ENCODE measurements at places on chromosomes 11 and 22.

- DNase-seq = no peak
Observed at GRCh38 chr11:35142481-35143075, 3.6 kb downstream of the CD44 start.

- no peak for DNase-seq
Observed at GRCh38 chr22:36398601-36399471, 11.1 kb upstream of the MYH9 start.

GRCh38 chr11:46105926-46106325 is 15.3 kb downstream of the PHF21A start:
- no peak for DNase-seq

DNA sequence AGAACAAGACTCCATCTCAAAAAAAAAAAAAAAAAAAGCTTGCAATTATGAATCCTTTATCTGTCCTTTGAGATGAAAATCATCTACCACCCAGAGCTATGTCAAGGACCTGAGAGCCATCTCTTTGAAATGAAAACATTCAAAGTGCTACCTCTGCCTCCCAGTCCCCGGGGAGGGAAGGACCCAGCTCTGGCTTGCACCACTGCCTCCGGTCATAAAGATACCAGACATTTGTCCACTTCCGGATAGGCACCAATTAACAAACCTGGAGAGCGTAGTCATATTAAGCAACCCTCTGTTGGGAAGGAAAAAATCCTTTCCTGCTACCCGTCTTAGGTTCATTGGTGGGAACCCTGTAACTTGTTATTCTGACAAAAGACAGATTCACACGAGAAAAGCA is 98.6 kb downstream of the ARHGAP8 start:
- no peak for DNase-seq

DNA sequence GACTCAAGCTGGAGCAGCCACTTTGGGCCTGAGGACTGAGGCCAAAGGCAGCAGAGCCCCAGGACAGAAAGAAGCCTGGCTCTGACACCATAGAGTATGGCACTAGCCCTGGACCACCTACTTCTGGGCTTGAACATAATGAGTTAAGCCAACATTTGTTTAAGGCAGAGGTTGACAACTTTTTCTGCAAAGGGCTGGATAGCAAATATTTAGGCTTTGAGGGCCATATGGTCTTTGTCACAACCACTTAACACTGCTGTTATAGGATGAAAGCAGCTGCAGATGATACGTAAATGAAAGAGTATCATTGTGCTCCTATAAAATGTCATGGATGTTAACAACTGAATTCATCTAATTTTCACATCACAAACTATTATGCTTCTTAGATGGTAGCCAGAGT is 16.6 kb downstream of the OSBP start:
- DNase-seq = no peak
